ENCODE measurements at places on chromosomes 4 and X.

DNA sequence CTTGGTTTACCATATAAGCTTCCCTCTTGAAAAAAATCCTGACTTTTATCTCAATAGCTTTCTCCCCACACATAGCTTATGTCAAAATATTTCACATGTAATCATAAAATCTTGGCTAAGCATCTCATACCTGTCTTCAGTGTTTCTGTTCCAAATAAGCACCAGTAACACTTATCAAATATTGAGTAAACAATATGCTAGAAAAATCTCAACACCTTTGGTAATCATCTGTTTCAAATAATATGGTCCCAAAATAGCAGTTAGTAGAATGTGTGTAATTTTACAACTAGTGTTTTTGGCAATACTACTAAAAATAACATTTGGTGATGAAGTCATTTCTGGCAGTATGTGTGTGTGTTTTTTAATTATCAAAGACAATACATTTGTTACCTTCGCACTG lies 2138.2 kb downstream of the PCDH7 start:
- no peak overlapping the region for H3K4me3 ChIP-seq
- no peaks in the 10 kb centered on the region for H3K4me1 ChIP-seq
- DNase-seq: no peak
- H3K27ac ChIP-seq: no peak overlapping the region

DNA sequence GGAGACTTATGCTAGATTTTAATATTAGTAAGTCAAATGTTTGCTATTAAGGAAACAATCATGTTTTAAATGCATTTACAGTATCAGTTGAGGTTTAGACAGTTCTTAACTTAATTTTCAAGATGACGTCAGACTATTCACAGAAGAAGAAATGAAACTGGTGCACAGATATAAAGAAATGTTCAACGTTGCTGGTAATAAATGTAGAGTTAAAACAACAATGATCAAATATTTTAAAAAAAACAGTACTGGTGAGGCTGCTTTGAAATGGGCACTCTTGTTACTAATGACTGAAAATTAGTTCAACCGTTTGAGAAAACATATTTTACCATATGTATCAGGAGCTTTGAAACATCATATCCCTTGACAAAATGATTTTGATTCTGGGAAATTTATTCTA lies 44.2 kb downstream of the ABHD18 start:
- no peaks in the 10 kb centered on the region for H3K4me1 ChIP-seq
- no peak overlapping the region for H3K4me3 ChIP-seq
- no peaks in the 10 kb centered on the region for H3K27me3 ChIP-seq
- DNase-seq: no peak

- no peak overlapping the region for H3K4me3 ChIP-seq
- no peaks in the 10 kb centered on the region for H3K27me3 ChIP-seq
- no peaks in the 10 kb centered on the region for H3K4me1 ChIP-seq
- no peak overlapping the region for H3K27ac ChIP-seq
- no peak for DNase-seq
These were observed 234.2 kb upstream of the MID1 start for GRCh38 chrX:10854594-10854993.

DNA sequence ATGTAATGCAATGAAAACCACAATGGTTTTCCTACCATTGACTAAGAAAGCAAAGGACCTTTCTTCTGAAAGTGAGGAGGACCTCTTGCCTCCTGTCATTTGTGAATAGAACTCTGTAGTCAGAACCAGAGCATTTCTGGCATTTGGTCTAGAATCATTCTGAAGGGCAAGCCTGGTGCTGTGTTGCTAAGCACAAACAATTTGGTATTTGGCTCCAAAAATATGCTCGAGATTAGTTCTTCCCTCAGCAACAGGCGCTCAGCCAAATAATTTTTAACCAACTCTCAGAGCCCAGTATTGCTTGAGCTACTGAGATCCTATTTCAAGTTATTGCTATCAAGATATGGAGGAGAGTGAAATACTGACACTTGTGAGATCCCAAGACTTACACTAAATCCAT lies 71.0 kb downstream of the SNCA start:
- H3K27ac ChIP-seq: no peak overlapping the region
- no peaks in the 10 kb centered on the region for H3K36me3 ChIP-seq
- H3K4me3 ChIP-seq: no peak overlapping the region
- DNase-seq: no peak

GRCh38 chr4:41122775-41123174 lies 91.6 kb downstream of the APBB2 start:
- H3K4me1 ChIP-seq: no peaks in the 10 kb centered on the region
- no peak overlapping the region for H3K4me3 ChIP-seq
- no peak overlapping the region for H3K27ac ChIP-seq
- H3K27me3 ChIP-seq: no peaks in the 10 kb centered on the region
- H3K36me3 ChIP-seq: no peaks in the 10 kb centered on the region
- DNase-seq: no peak

- no peaks in the 10 kb centered on the region for H3K36me3 ChIP-seq
- H3K4me1 ChIP-seq: no peaks in the 10 kb centered on the region
- H3K27ac ChIP-seq: no peak overlapping the region
- H3K27me3 ChIP-seq: no peaks in the 10 kb centered on the region
- no peak overlapping the region for H3K4me3 ChIP-seq
- no peak for DNase-seq
These were observed 77.6 kb downstream of the CFAP299 start for GRCh38 chr4:80413086-80413485.

DNA sequence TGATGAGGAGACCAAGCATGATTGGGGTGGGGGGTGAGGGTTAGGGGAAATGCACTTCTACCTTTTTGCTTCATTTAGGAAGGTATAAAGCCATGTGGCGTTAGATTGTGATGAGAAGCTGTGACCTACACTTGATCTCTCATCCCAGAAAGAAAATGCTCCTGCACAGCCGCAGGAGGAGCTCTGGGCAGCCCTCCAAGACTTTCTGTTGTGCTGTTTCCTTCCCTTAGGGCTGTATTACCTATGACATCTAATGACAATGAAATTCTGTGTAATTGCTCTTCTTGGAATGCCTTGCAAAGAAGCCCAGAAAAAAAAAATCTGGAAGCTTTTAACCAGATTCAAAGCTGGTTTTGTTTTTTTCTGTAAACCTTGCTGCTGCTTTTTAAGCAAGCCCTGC lies 13.4 kb downstream of the PRPS2 start:
- H3K27ac ChIP-seq: no peak overlapping the region
- H3K36me3 ChIP-seq: no peaks in the 10 kb centered on the region
- no peaks in the 10 kb centered on the region for H3K27me3 ChIP-seq
- no peaks in the 10 kb centered on the region for H3K4me1 ChIP-seq

DNA sequence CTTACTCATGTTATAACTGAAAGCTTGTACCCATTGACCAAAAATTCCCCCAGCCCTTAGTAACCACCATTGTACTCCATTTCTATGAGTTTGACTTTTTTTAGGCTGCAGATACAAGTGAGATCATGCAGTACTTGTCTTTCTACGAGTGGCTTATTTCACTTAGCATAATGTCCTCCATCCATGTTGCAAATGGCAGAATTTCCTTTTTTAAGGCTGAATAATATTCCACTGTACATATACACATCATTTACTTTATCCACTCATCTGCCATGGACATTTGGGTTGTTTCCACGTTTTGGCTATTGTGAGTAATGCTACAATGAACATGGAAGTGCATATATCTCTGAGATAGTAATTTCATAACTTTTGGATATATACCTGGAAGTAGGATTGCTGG lies 10.4 kb downstream of the RBM3 start:
- no peaks in the 10 kb centered on the region for H3K36me3 ChIP-seq
- no peaks in the 10 kb centered on the region for H3K4me1 ChIP-seq
- H3K27me3 ChIP-seq: no peaks in the 10 kb centered on the region
- no peak for DNase-seq
- no peak overlapping the region for H3K4me3 ChIP-seq

- no peak overlapping the region for H3K4me3 ChIP-seq
- DNase-seq: no peak
- peaks cover 4% of the 10 kb centered on the region for H3K4me1 ChIP-seq
- H3K27ac ChIP-seq: no peak overlapping the region
- H3K36me3 ChIP-seq: peaks cover 42% of the 10 kb centered on the region
These were observed 31.5 kb upstream of the HTRA3 start for GRCh38 chr4:8238036-8238511.

- H3K27ac ChIP-seq: no peak overlapping the region
- no peaks in the 10 kb centered on the region for H3K27me3 ChIP-seq
- DNase-seq: no peak
- no peak overlapping the region for H3K4me3 ChIP-seq
- no peaks in the 10 kb centered on the region for H3K36me3 ChIP-seq
These were observed 126.3 kb downstream of the MID1IP1 start for GRCh38 chrX:38927592-38927991.

DNA sequence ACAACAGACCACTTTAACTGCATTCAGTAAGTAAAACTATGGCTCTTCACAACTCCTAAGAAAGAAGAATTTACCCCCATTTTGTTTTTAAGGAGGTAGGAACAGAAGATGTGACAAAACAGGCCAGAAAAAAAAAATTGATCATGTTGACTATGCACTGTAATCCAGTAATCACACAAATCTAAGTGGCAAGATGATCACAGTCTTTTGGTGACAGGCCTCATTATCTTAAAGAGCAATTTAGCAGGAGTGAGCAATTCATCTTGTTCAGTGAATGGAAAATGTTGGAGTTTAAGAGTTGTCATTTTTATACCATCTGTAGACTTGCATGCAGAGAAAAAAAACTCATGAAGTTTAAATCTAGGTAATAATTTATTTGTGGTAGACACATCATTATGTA lies 115.1 kb downstream of the SLC39A8 start:
- no peak overlapping the region for H3K4me3 ChIP-seq
- H3K4me1 ChIP-seq: no peaks in the 10 kb centered on the region
- no peak overlapping the region for H3K27ac ChIP-seq
- H3K36me3 ChIP-seq: no peaks in the 10 kb centered on the region
- no peaks in the 10 kb centered on the region for H3K27me3 ChIP-seq

DNA sequence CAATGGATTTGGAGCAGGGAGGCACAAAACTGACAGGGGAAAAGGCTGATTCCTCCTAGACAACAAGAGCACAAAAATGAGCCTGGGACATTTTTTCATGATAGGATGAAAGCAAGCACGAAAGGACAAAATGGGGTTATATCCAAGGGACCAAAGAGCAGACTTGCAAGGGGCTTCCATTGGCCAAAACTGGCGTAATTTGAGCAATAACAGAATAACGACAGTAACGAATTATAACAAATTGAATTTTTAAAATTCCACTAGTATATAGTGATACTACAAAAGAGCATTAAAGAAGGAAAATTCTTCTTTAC lies 10.3 kb downstream of the SPP1 start:
- H3K4me1 ChIP-seq: no peaks in the 10 kb centered on the region
- peaks cover 3% of the 10 kb centered on the region for H3K27me3 ChIP-seq
- no peaks in the 10 kb centered on the region for H3K36me3 ChIP-seq
- H3K4me3 ChIP-seq: no peak overlapping the region
- no peak overlapping the region for H3K27ac ChIP-seq

DNA sequence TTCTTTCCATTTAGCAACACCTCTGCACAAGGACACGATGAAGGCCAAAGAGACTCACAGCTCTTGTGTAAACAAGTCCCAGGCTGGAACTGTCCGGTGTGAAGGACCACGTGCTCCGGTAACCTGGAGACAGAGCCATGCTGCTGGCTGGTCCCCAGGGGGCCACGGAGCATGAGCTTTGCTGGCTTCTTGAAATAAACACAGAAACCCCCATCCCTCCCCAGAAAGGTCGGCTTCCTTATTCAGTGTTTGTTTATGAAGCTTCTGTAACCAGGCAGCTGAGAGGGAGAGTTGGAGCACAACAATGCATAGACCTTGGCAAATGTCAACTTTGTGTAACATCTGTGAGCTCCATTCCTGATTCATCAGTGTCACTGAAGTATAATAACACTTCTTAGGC lies 109.4 kb downstream of the GPR143 start:
- no peaks in the 10 kb centered on the region for H3K27me3 ChIP-seq

DNA sequence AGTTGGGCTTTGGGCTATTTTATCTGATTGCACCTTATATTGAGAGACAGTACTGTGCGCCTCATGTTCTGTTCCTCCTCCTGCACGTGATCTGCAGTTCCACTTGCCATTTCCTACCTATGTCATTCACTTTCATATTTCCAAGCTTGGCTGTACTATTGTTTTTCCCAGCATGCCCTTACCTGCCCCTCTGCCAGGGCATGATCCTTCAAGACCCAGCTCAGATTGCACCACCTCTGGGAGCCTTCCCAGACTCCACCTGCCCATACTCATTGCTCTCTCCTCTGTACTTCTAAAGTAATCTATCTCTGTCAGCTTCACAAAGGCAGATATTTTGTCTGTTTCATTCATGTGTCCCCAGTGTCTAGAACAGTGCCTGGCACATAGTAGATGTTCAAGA lies 11.6 kb downstream of the SLC25A5 start:
- no peak overlapping the region for H3K4me3 ChIP-seq
- no peaks in the 10 kb centered on the region for H3K36me3 ChIP-seq
- no peak overlapping the region for H3K27ac ChIP-seq
- no peak for DNase-seq

GRCh38 chr4:61201561-61201960 lies 1.4 kb downstream of the ADGRL3 start:
- H3K4me3 ChIP-seq: no peak overlapping the region
- no peak overlapping the region for H3K27ac ChIP-seq
- no peaks in the 10 kb centered on the region for H3K36me3 ChIP-seq
- H3K4me1 ChIP-seq: no peaks in the 10 kb centered on the region
- H3K27me3 ChIP-seq: peaks cover 10% of the 10 kb centered on the region
- no peak for DNase-seq

DNA sequence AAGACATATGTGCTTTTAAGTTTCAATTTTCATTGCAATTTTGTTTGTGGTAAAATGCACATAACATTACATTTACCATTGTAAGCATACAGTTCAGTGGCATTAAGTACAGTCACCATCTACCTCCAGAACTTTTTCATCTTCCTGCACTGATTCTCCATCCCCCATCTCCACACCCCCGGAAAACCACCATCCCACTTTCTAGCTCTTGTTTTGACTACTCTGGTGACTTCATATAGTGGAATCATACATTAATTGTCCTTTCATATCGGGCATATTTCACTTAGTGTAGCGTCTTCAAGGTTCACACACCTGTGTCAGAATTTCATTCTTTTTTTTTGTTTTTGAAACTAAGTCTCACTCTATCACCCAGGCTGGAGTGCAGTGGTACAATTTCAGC lies 143.5 kb downstream of the GPR143 start:
- H3K27ac ChIP-seq: no peak overlapping the region
- no peak overlapping the region for H3K4me3 ChIP-seq
- H3K27me3 ChIP-seq: no peaks in the 10 kb centered on the region
- H3K4me1 ChIP-seq: no peaks in the 10 kb centered on the region
- no peak for DNase-seq
- no peaks in the 10 kb centered on the region for H3K36me3 ChIP-seq
